ENCODE measurements at places on chromosomes 4 and X.

DNA sequence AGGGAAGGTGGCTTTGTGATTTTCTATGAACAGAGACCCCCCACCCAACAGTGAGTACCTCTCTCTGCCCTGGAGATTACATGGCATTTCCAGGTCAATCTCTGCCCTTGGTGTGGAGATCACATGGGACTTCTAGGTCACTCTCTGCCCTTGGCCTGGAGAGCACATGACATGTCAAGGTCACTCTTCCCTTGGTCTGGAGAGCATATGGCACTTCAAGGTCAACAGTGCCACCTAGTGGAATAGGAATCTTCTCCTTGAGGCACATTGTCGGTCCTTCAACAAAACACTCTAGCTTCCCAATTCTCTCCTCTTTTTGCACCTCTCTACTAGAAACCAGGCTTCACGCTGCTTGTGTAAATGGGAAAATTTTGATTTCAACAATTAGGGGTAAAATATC is 66.2 kb upstream of the TACR3 start:
- DNase-seq = peak; percentile 7

- DNase-seq = no peak
These were observed 39.8 kb downstream of the GALNT7 start for GRCh38 chr4:173208420-173208819.

DNA sequence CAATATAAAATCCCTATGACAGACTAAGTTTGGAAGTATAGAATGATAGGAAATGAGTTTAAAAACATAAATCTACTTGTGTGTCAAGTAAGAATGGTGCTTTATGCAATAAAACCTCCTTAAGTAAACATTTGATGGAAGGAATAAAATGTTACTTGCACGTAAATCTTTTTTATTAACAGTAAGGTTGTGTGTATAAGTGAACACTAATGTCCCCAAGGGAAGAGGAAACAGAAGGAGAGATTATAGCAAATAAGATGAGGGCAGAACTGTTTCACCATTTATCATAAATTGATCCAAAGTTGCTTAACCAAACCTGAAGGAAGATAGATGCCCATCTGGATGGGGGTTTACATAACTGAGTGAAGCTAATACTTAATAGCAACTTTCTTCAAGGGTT is 86.8 kb downstream of the FRMPD4 start:
- DNase-seq = no peak

DNA sequence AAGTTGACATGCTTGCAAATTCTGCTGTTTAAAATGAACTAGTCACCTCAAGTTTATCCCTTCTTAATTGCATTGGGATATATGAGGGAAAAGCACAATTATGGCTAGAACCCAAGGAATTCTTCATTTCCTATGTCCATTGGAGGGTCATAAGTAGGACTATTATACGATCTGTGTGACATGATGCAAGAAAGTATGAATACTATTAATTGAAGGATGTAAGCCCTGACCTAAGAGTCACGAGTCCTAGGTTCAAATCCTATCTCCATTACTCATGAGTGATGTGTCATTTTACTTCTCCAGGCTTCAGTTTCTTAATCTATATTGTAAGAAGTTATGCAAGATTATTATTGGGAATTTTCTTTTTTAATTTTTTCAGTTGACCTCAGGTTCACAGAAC is 542.9 kb upstream of the GRIA3 start:
- no peak for DNase-seq

- peak; percentile 39 for DNase-seq
These were observed 116.4 kb downstream of the ARX start for GRCh38 chrX:24899391-24899790.

DNA sequence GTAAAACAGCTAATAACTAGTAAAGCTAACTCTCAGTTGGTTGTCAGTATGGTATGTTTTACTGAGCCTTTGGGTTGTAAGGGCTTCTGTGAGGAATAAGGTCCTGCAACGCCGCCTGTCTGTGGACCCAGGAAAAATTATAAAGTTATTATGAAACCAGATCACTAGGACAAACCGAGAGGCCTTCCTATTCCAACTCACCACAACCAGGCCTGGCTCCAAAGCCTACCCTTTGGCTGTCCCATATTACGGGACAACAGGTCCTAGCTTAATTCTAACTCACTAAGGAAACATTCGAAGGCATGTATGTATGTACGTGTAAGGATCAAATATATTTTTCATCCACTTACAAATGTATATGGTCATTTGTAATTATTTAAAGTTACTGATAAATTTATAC is 1.4 kb downstream of the ANKRD17 start:
- peak; percentile 38 for DNase-seq

GRCh38 chr4:167308876-167309275 is 74.6 kb upstream of the SPOCK3 start:
- no peak for DNase-seq

DNA sequence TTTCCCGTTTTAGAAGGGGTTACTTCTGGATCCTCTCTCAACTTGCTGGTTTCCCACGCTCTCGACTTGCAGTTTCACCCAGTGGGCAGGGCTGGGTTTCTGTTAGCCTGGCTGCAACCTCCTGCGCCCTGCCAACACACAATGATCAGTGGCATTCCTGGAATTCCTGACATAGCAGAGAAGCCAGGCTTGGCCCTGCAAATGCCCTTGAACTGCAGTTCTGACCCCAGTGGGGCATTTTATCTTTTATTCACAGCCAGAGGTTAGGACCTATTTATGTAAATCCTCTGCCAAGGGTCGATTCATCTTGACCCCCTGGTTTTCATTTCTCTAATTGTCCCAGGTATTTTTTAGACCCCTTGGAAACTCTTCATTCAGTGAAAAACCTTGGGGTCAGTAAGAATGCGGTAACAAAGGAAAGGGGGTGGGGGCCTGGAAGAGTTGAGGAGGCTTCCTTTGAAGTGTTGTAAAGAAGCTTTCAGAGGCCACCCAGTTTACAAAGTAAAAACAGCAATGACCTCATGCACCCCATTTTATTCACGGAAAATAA is 217.6 kb downstream of the ZNF674 start:
- no peak for DNase-seq

DNA sequence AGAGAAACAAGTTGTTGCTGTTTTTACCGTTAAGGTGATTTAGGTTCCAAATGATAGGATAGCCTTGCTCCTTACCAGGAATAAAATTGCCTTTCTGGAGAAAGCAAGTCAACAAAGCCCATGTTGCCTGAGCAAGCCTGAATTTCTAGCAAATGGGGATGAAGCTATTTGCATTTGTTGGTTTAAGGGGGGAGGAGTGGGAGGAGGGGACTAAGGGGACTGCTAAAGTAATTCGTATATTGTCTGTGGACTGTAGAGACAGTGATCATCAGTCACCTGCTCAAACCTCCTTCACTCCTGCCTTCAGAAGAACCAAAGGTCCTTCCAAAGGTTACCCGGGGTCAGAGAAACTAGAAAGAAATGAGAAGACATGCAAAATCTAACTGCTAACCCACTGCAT is 65.8 kb downstream of the SCML2 start:
- no peak for DNase-seq

DNA sequence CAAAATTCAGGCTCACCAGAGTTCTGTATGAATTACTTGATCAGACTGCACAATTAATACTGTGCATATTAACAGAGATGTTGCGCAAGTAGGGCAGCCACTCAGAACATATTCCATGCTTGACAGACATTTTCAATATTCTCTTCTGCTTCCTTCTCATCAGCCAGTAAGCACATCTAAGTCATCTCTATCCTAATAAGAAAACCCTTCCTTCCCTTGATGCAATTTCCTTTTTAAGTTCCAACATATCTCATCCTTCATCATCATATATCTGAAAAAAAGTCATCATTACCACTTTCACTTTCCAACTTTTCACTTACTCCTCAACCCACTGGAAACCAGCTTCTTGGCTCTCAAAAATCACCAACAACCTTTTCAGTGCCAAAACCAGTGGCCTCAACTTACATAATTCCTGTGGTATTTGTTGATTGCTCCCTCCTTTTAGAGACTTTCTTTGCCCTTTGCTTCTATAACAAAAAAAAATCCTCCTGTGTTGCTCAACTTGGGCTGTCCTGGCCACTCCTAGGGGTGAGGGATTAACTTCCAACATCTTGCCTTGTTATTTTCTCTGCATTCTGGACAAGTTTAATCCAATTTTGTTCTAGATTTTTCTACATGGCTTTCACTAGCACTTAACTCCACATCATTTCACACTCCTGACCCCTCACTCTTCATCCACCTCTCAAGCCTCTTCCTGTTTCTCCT is 14.1 kb downstream of the MBNL3 start:
- DNase-seq = no peak

DNA sequence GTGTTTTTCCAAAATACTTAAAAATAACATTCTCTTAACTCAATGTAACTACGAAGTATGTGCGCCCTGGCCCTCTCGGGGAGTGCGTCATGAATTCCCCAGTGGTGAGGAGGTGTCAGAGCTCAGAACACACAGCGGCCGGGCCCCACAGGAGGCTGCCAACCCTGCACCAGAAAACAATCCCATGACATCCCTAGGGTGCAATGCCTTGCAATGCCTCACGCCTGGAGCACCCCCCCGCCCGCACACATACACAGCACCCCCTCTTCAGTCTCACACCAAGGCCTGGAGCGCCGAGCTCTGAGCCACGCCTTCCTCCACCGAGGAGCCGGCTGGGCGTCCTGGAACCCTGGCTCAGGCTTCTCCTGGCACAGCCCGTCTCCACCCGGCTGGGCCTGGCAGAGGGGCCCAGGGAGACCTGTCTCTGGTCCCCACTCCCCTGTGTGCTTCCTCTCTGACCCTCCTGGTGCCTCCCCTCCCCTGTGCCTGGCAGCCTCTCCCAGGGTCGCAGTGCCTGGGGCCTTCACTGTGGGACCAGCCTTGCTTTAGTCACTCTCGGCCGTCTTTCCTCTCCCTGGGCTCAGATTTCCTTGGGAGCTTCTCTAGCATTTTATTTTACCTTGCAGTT is 108.2 kb upstream of the ADRA2C start:
- no peak for DNase-seq

DNA sequence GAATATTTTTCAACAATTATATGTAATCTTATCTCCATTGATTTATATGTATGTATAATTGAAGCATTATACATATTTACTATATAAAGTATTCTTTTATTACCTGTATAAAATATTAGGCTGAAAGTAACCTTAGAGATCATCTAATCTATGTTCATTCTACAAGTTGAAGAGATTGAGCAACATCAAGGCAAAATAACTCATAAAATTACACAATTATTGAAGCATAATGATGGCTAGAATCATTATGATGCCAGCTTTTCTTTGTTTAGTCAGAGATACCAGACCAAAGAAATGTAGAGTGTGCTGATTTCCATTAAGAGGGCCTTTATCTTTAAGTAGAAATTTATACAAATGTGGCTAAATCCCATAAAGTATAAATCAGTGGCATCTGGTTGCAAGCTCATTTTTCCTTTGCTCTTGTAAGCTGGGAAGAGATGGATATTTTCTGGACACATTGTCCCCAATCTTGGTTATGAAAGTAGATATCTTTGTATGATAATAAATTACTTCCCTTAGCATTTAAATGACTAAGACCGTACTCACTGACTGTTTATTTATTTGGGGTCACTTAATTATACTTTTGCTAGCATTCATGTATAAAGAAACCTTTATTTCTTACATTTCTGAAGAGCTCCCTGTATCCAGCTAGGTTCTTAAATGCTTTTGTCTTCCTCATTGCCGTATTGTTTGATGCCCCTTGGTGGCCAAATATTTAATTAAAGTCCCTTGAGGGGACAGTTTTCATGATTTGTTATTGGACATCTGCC is 339.8 kb downstream of the PCDH7 start:
- DNase-seq = no peak

DNA sequence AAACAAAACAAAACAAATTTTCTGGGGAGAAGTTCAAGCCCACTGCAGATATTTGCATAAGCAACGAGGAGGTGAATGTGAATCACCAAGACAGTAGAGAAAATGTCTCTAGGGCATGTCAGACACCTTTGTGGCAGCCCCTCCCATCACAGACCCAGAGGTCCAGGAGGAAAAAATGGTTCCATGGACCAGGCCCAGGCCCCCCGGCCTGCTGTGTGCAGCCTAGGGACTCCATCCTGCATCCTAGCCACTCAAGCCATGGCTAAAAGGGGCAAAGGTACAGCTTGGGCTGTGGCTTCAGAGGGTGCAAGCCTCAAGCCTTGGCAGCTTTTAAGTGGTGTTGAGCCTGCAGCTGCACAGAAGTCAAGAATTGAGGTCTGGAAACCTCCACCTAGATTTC is 54.0 kb downstream of the LPAR4 start:
- no peak for DNase-seq

- DNase-seq = no peak
These were observed 2.1 kb downstream of the HSD17B11 start for GRCh38 chr4:87388901-87389300.

DNA sequence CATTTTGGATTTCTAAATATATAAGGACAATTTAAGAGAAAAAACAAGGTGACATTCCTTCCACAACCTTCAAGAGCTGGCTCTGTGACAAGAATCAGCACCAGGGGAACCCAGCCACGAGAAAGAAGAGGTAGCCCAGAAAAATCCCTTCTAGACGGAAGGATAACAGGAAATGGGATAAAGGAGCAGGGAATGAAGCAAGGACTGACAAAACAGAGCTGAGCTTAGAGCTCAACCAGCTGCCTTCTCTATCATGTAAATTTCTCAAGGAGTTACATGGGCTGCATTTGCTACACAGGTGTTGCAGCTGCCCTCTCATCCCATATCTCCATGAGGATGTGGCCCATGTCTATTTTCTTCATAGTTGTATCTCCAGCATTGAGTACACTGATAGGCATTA is 154.2 kb upstream of the PRDX4 start:
- DNase-seq = no peak

GRCh38 chrX:6227935-6228334 is 732 bp downstream of the NLGN4X start:
- DNase-seq = peak; percentile 2

DNA sequence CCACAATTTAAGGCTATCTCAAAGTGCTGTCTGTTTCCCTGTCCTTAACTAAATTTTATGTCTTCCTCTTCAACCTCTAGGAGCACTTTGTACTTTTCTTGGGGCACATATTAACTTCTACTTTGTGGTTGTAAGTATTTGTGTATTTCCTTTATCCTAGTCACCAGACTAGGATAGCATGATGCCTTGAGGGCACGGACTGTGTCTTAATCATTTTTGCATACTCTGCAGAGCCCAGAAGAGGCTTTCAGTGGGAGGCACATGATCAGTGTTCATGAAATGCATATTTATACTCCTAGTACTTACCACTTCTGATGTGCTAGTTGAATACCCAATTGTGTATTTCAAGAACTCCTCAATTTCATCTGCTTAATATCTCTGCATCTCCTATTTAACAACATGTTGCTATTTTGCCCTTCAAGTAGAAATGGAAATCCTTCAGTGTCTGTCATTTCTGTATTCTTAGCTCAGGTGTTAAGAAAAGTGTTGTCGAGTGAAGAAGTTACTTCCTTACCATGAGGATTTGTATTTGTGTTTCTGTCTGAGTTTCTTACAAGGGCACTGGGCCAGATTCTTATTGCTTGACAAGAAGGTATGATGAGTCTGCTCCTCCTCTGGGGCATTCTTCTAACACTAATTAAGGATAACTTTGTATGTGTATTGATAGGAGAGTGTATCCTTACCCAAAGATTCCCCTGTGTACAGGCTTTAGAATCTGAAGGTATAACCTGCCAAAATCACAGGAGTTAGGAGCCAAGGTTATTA is 28.3 kb upstream of the PGRMC2 start:
- no peak for DNase-seq

Data from NCI-H1105 treated with DMSO at 0.1 percent for 48 hours (cell line).